ENCODE measurements at places on chromosomes 16 and 17.
A peak's percentile ranks its signal among the peaks of the same experiment; 100 is the strongest.

DNA sequence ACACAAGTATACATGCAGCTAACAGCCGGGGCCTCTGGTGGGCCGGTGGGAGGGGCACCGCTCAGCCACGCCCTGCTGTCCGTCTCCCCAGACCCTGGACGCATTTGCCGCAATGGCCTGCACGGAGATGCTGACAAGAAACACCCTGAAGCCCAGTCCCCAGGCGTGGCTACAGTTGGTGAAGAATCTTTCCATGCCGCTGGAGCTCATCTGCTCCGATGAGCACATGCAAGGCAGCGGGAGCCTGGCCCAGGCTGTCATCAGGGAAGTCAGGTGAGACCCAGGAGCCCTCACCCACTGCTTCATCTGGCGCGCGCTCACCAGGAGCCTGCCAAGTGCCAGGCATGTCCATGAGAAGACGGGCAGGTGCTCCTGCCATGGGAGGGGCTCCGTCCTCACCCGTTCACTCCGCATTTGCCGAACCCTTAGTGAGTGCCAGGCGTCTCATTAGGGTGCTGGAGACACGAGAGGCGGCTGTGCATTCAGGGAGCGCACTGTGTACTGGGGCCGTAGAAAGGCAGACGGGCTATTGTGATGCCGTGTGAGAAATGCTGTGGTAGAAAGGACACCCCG is 51.4 kb upstream of the ENDOV start:
- no peak for DNase-seq

GRCh38 chr17:68468334-68468733 is 11.0 kb upstream of the WIPI1 start:
- DNase-seq, result no peak

- no peak for DNase-seq
Observed at GRCh38 chr17:1563786-1564613, 1.4 kb upstream of the PITPNA start.

DNA sequence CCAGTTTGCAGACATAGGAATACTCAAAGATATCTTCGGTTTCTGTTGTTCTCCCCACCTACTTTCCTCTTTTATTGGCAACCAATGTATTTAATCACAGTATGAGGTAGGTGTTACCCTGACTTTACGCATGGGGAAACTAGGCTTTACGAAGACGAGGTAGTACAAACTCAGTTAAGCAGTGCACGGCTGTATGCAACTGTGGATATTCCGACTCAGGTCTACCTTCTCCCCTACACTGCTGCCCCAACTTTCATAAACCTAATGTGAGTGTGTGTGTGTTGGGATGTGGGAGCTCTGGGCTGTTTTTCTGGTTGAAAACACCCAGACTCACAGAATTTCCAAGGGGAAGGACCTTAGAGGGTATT is 1.2 kb upstream of the GPT2 start:
- no peak for DNase-seq

DNA sequence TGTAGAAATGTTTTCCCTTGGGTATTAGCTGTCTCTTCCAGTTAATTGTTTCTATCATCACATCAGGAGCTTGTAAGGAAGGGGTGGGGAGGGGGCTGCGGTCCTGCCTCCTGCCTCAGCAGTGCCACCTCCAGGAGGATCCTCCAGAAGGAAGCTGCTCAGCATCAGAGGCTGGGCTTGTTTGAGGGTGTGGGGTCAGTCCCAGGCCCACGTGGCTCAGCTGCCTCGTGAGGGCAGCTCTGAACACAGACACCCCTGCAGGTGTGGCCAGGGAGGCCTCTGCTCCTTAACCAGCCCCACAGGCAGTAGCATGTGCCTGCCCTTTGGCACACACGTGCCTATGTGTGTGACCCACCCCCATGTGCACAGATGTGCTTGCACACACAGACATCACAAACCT is 46.3 kb downstream of the MRM1 start:
- DNase-seq, result no peak

GRCh38 chr16:74745109-74745615 is 29.5 kb downstream of the FA2H start:
- DNase-seq, result no peak

GRCh38 chr17:7034955-7035590 is 742 bp upstream of the SLC16A13 start:
- no peak for DNase-seq

DNA sequence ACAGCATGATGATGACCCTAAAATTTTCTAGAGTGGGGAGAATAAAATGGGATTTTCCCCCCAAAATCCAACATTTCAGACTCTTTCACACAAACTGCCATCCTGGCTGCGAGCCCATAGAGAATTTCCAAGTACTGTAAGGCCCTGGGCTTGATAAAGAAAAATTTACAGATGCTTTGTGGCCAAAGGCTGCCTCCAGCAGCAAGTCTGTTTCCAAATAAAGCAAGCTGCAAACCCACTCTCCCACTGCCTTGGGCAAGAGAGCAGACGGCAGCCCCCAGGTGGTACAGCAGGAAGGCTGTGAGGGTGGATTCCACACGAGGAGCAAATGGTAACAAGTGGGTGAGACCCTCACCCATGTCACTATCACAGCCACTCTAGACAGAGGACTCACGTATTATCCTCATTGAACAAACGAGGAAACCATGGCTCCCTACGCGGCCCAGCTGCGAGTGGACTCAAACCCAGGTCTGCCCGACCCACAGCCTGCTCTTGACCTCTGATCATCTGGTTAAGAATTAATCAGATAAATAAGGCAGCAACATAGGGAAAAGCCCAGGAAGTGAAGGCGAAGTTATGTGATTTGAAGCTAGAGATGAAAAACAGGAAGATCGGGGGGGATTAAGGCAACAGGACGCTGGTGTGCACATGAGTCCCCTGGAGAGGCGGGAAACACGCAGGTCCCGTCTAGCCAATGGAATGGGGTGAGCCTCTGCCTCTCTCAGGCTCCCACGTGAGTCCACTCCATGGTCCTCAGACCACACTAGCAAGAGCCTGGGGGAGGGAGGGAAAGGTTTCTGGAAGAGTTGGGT is 37.4 kb downstream of the AXIN2 start:
- no peak for DNase-seq

- DNase-seq, result peak; percentile 78
Observed at GRCh38 chr16:77675464-77676324, 46.6 kb upstream of the NUDT7 start.

Data from dorsolateral prefrontal cortex (tissue), 122 donors.